Endothelial cell of umbilical vein (primary cell): ENCODE measurements at places on chromosomes 2 and 18.
A peak's percentile ranks its signal among the peaks of the same experiment; 100 is the strongest.

DNA sequence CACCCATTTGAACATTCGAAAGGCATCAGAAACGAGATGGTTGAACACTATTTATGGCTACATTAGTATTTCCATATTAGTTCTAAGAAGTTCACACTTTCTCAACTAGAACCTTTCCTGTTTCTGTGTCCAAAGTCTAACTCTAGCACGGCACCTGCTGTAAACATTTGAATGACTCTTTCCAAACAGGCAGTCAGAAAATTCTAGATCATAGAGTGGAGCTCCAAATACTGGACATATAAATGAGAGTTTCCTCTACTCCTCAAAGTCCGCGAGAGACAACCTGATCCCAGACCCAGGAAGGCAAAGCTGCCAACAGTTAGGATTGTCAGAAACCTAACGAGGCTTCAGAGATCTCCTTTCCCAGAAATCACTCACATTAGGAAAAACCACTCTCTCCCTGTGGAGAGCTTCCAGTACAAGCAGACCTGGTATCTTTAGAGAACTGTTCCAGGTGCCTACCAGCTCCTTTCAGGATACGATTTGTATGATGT lies 10.6 kb downstream of the RND3 start:
- H3K4me1 ChIP-seq, result peaks cover 99% of the 10 kb centered on the region
- H3K27me3 ChIP-seq, result no peaks in the 10 kb centered on the region
- peaks cover 13% of the 10 kb centered on the region for H3K36me3 ChIP-seq
- H3K27ac ChIP-seq, result peak overlapping the region; percentile 83

DNA sequence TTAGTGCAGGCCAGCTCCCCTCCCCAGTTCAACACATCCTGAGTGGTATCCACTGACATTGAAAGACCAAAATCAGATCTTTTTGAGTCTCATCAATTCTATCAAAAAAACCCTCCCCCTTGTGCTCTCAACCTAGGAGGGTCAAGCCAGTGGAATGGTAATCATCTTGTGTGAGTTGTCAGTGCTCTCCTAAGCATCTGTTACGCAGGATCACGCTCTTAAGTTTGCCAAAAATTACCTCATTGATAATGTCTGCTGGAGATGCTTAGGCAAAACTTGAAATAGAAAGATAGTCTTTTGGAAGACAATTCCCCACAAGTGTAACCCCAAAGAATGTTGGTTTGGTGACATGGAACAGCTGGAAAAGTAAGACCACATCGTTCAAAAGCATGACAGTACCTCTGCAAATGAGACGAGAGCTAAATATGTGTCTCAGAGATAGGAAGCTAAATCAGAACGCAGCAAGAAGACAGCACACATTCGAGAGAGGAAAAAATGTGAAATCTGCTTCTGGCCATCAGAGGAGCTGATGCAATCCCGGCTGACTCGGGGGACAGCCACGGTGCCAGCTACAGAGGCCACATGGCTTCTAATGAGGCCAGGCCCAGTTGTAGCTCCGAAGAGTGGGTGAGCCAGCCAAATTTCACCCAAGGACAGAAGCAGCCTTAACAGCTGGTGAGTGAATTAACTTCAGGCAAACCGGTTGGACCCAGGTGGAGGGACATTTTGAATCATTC lies 753.9 kb downstream of the RNF144A start:
- H3K27me3 ChIP-seq, result no peaks in the 10 kb centered on the region
- DNase-seq, result no peak
- H3K27ac ChIP-seq, result no peak overlapping the region
- H3K4me3 ChIP-seq, result no peak overlapping the region
- no peaks in the 10 kb centered on the region for H3K4me1 ChIP-seq

DNA sequence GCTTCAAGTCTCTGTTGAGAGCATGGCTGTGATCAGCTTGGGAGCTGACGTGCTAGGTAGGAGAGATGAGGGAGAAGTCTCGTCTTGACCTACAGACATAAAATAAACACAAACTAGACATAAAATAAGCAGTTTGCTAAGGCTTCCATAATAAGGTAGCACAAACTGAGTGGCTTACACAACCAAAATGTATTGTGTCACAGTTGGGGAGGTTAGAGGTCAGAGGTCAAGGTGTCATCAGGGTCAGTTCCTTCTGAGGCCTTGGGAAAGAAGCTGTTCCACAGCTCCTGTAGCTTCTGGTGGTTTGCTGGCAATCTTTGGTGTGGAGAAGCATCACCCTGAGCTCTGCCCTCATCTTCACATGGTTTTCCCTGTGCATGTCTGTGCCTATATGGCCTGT lies 20.2 kb downstream of the DAW1 start:
- DNase-seq, result no peak
- H3K4me1 ChIP-seq, result no peaks in the 10 kb centered on the region
- no peaks in the 10 kb centered on the region for H3K27me3 ChIP-seq
- H3K36me3 ChIP-seq, result no peaks in the 10 kb centered on the region

DNA sequence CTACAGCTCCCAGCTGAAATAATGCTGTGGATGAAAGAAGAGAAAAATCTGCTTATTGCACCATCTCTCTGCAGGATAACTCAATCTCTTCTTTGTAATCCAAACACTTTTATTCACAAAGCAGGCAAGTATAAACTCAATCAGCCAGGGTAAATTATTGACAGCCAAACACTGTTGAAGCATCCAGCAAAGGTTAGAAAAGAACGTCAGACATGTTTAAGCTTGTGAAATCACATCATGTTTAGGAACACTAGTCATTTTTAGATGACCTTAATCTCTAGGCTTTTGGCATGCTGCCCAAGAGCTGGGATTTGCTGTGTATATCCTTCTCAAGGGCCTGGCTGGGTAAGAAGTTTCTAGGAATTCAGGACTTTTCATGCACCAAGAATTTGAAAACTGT lies 1148.1 kb upstream of the FANCL start:
- no peak overlapping the region for H3K27ac ChIP-seq
- DNase-seq, result no peak
- H3K27me3 ChIP-seq, result no peaks in the 10 kb centered on the region
- no peaks in the 10 kb centered on the region for H3K4me1 ChIP-seq
- no peaks in the 10 kb centered on the region for H3K36me3 ChIP-seq

- H3K4me3 ChIP-seq, result no peak overlapping the region
- DNase-seq, result peak; percentile 86
- no peaks in the 10 kb centered on the region for H3K27me3 ChIP-seq
- no peaks in the 10 kb centered on the region for H3K36me3 ChIP-seq
- H3K27ac ChIP-seq, result peak overlapping the region; percentile 25
These were observed 57.4 kb downstream of the TRPM8 start for GRCh38 chr2:233974530-233975071.

DNA sequence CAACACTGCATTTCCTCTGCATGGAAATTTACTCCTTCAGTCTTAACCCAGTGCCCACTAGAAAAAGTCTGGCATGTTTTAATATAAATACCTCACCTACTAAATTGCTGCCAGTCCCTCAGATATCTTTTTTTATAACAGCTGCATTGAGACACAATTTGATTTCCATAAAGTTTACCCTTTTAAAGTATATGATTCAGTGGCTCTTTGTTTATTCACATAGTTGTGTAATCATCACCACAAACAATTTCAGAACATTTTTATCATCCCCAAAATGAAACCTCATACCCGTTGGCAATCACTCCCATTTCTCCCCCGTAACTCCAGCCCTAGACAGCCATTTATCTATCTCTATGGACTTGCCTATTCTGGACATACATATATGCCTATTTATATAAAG lies 17.0 kb upstream of the FRZB start:
- H3K4me3 ChIP-seq, result no peak overlapping the region
- H3K36me3 ChIP-seq, result no peaks in the 10 kb centered on the region
- H3K4me1 ChIP-seq, result no peaks in the 10 kb centered on the region
- no peak for DNase-seq

DNA sequence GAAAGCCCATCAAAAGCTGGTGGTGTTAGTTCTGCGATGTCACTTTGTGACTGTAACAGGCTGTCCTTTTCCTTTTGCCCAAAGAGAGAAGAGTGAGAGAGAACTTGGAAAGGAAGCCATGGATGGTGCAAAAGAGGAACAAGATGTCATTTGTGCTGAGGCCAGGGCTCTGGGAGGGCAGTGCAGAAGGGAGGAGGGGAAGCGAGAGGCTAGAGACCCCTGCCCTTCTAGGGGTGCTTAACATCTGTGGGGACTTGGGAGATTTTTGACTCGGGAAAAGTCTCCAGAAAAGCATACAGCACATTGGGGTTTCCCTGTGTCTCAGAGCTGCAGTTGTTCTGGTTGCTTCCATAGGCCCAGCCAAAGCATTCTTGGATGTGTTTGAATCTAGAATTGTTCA lies 49.6 kb downstream of the ZBTB7C start:
- H3K27ac ChIP-seq, result no peak overlapping the region
- H3K4me3 ChIP-seq, result no peak overlapping the region
- no peaks in the 10 kb centered on the region for H3K36me3 ChIP-seq
- no peaks in the 10 kb centered on the region for H3K4me1 ChIP-seq

DNA sequence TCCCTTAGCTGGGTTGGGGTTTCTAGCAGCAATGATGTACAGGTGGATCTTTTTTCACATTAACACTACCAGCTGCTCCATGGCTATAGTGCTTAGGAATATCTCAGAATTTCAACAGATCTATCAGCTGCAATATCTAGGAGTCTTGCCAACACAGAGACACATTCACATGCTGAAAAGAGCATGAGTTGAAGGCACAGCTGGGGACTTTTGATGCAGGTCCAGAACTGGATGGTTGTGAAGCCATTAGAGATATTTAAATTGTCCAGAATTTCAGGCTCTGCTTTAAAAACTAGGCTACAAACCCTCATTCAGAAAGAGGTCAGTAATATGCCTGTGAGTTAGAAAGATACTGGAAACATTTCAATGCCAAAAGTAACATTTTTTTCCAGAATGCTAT lies 122.2 kb upstream of the CCDC195 start:
- peaks cover 29% of the 10 kb centered on the region for H3K4me1 ChIP-seq
- peak; percentile 40 for DNase-seq
- H3K27me3 ChIP-seq, result no peaks in the 10 kb centered on the region

DNA sequence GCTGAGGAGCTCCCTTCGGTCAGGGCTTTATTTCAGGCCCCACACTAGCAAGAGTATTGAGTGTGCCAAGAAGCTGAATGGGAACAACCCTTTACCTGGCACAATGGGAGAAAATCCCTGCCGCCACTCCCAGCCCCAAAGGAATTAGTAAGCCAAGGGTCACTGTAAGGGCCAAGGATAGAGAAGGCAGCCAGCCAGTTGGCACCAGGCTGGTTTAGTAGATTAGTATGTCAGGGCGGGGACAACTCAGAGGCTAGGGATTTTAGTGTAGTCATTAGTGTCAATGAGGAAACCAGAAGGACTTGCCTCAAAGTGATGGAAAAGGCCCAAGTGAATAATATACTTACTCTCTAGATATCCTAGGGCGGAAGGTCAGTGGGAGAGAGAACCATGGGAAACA lies 34.9 kb upstream of the CYP26B1 start:
- no peaks in the 10 kb centered on the region for H3K4me1 ChIP-seq
- no peak overlapping the region for H3K27ac ChIP-seq
- H3K27me3 ChIP-seq, result no peaks in the 10 kb centered on the region
- H3K4me3 ChIP-seq, result no peak overlapping the region
